ENCODE measurements at places on chromosomes 13 and 19.

DNA sequence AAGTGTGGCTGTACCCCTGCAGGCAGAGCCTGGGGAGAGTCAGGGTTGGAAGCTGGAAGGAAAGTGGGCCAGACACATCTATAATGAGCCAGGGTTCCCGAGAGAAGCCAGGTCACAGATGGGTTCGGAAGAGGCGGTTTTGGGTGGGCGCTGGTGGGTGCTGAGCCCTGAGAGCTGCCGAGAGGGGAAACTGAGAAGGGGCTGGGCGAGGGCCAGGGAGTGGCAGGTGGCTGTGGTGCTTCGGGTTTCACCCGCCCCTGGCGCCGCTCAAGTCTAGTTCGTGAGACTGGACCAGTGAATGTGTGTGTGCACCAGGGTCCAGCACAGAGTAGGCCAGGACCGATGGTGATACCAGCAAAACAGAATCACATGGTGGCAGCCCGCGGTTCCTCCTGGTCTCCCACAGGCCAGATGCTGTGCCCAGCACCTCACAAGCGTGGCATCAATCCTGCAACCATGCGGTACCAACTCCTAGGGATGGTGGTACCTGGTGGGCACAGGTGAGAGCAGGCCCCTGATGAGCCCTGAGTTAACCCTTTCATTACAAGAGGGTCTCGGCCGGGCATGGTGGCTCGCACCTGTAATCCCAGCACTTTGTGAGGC is 1.8 kb upstream of the LRRC4B start:
- DNase-seq, result no peak

DNA sequence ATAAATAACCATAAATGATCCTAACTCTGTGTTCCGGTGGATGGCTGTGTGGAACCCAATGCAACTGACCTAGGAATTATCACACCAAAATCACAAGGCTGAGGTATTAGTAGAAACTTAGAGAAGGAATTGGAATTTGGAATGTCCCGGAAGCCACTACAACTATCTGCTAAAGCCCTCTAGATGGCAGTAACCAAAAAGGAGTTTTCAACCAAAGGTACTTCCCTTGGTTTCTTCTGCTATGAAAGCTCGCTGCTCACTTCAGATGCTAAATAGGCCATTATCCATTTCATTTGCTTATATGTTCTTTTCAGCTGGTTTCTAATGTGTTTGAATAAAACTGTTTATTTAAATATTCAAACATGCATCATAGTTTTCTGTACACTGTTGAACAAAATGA is 1589.1 kb upstream of the SPRY2 start:
- no peak for DNase-seq

- DNase-seq, result no peak
Observed at GRCh38 chr19:38211151-38211591, 12.9 kb downstream of the DPF1 start.

- no peak for DNase-seq
Observed at GRCh38 chr13:66995203-66995611, 234.9 kb downstream of the PCDH9 start.

- DNase-seq, result no peak
Observed at GRCh38 chr19:51586799-51587198, 15.7 kb downstream of the ZNF175 start.

GRCh38 chr19:919199-920050 is 2.3 kb downstream of the KISS1R start:
- DNase-seq, result peak; percentile 56

DNA sequence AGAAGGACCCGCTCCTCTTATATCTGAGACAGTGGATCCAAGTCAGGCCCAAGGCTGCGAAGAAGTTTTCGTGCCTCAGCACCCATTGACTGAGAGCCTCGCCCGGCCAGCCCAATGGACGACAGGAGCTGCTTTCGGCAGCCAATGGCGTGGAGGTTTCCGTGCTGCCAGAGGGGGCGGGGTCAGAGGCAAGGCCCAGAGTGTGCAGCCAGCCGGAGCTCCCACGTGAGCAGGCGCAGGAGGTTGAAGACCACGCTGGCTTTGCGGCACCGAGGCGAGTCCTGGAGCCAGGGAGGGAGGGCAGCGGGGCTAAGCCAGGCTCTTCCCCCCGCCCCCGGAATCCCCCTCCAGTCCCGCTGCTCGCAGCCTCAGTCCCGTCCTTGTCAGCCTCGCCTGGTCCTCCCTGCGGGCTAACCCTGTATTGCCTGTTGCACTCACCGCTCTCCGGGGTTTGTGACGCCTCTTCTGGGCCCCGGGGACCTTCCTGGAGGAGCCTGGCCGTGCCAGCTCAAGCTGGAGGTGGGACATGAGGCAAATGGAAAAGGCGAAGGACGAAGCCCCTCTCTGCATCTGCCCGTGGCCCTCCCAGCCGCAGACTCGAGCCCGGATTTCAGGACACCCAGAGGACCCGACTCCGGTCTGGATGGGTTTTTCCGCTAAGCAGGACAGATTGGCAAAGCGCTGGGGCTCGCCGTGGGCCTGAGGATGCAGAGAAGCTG is 1.5 kb downstream of the IFNL4 start:
- peak; percentile 36 for DNase-seq

GRCh38 chr19:3346677-3347353 is 19.6 kb upstream of the NFIC start:
- no peak for DNase-seq

- DNase-seq, result no peak
Observed at GRCh38 chr19:9115307-9115813, at the start of gene OR7G1. Gene OR7G1 (minus strand): TSS chr19:9115763. CDS start chr19:9115763, 0 bp downstream.

All from activated naive CD4-positive, alpha-beta T cell treated with anti-CD3 and anti-CD28 coated beads for 36 hours (primary cell).